ENCODE measurements at places on chromosomes 11 and 22.

- no peak for DNase-seq
Measured at GRCh38 chr11:122170815-122171475, 54.9 kb upstream of the BLID start.

GRCh38 chr11:44143987-44144909 is 48.8 kb downstream of the EXT2 start:
- DNase-seq = no peak

DNA sequence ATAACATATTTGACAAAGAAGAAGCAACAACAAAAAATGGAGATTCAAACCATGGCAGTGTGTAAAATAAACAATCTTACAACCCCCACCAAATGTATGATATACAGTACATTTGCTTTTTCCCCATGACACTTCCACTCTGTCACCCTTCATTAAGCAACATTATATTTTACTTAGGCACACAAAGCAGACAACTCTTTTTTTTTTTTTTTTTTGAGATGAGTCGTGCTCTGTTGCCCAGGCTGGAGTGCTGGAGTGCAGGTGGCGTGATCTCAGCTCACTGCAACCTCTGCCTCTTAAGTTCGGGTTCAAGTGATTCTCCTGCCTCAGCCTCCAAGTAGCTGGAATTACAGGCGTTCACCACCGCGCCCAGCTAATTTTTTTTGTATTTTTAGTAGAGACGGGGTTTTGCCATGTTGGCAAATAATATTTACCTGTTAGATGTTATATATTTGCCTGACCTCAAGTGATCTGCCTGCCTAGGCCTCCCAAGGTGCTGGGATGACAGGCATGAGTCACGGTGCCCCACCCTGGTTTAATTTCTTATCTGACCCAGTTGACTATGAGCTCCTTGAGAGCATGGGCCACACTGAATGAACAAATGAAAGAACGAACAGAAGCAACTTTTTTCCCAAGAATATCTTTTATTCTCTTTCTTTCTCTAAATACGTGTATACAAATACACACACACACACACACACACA is 5.5 kb upstream of the PCF11 start:
- DNase-seq = no peak

- no peak for DNase-seq
Measured at GRCh38 chr11:128894286-128894681, 3.1 kb downstream of the KCNJ5 start.

- no peak for DNase-seq
Measured at GRCh38 chr22:25495285-25495684, 69.2 kb upstream of the GRK3 start.

DNA sequence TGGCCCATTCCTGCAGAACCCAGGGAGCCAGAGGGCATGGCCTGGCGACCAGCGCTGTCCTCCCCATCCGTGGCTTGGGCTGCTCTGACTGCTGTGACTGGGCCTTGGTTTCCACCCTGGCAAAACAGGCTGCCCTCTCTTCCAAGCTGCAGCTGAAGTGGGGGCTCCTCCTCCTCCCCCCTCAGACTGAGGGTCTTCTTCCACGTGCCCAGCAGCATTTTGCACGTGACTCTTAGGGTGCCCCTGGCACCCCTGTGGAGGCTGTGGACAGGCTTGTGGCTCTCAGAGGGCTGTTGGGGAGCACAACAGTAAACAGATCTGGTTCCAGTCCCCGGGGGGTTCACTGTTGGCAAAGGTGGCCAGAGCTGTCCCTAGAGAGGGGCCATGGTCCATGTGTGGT is 51.4 kb downstream of the PISD start:
- DNase-seq = no peak

GRCh38 chr11:134555510-134555909 is 143.5 kb upstream of the B3GAT1 start:
- no peak for DNase-seq

DNA sequence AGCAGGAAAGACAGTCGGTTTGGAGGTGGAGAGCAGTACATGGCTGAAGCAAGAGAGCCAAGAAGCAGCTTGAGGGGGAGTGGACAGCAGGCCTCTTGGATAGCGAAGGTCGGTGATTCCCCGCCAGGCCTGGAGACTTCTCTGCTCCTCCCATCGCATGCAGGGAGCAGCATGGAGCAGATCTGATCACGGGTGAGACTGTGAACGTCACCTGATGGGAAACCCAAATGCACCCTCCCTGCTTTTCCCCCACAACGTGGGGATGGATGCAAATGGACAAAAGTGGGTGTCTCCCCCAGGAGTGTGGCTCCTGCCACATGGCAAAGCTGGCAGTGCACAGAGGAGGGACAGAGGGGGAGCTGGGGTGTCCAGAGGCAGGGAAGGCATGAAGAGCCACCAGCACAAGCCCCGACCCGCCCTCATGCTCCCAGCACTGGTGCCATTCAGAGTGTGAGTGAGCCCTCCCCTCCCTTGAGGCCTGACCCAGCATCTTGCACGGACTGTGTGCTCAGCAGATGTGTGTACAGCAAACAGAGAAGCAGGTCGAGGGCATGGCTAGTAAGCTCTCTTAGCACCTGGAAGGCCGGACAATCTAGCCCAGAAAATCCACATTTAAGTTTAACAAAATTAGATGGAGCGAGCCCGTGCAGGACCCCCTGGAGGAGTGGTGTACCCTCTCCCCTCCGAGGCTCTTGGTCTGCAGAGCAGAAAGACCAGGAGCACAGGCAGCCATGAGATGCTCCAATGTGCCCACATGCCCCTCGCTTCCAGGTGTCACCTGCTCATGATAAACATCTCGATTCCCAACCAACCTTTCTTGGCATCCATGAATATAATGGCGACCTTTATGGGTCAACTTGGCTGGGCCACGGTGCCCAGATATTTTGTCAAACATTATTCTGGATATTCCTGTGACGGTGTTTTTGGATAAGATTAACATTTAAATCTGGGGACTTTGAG is 661.7 kb downstream of the TBC1D22A start:
- no peak for DNase-seq

GRCh38 chr11:69017951-69018350 is 4.9 kb upstream of the MRGPRF start:
- DNase-seq = no peak

GRCh38 chr11:103624708-103625623 is 411.5 kb upstream of the DDI1 start:
- no peak for DNase-seq

DNA sequence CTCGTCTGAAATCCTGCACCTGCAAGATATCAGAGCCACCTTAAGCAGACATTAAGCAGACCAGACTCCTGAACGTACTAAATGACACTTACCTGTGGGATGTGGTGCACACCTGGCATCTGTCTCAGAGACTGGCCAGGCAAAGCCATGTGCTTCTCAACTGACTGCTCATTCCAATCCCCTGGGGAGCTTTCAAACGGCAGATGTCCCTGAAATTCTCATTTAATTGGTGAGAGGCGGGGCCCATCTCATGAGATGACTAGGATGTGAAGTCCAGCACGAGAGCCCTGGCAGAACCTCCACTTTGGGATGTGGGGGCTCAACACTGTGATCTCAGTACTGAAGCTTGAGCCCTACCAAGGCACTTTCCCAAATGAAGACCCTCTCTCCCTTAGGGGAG is 84.9 kb upstream of the HMGXB4 start:
- DNase-seq = no peak

GRCh38 chr11:131704682-131705081 is 334.3 kb downstream of the NTM start:
- no peak for DNase-seq
